CD4-positive, alpha-beta T cell treated with Interferon alpha-2 for 1 hour (primary cell): ENCODE measurements at places on chromosomes 1 and 21.
A peak's percentile ranks its signal among the peaks of the same experiment; 100 is the strongest.

DNA sequence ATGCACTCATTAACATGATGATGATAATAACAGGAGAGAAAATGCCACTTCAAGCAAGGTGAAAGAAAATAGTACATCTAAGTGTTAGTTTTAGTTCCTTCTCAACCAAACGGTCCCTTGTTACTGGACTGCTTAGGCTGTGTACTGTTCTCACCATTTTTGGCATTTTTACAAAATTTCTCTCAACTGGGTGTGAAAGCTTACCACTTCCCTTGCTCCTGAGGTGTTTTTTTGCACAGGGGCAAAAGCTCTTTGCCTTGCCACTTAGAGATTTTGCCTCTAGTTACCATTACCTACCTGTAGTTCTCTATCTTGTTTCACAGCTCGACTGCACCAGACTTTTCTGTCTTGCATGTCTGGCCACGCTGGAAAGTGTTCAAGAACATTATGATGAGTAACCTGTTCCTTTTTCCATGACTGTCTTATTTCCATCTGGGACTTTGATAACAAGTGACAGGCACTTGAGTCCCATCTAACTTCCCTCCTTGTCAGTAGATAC is 10.7 kb downstream of the NEK7 start:
- peak; percentile 69 for DNase-seq

DNA sequence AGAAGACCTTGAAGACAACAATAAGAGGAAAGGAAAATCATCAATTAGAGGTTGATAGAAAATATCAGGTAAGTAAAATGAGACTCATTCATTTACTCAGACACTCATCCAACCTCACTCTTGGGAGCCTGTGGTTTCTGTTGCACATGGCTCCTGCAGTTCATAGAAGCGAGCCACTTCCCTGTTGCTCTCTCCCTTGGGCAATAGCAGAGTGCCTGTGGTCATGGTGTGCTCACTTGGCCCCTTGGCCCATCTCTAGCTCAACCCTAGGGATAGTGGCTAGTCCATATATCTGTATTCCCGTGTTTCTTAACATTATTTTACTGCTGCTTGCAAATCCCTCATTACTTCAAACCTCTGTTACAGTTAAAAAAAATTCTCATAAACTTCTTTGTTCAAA is 368.6 kb downstream of the PTPRC start:
- DNase-seq: no peak

DNA sequence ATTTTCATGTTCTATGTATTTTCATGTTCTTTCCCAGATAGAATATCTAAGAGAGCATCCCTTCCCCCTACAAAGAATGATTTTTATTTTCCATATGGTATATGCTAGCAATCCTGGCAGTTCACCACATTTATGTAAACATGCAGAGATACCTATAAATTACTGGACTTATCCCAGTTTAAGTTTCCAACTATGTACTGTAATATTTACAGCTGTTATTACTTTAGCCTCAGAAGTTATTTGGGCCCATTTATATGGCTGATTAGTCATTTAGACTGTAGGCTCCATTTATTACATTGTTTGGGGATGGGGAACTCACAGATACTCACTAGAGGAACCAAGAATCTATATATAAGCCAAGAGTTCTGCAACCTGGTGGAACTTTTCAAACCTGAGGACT is 84.8 kb upstream of the WARS2 start:
- no peak for DNase-seq

DNA sequence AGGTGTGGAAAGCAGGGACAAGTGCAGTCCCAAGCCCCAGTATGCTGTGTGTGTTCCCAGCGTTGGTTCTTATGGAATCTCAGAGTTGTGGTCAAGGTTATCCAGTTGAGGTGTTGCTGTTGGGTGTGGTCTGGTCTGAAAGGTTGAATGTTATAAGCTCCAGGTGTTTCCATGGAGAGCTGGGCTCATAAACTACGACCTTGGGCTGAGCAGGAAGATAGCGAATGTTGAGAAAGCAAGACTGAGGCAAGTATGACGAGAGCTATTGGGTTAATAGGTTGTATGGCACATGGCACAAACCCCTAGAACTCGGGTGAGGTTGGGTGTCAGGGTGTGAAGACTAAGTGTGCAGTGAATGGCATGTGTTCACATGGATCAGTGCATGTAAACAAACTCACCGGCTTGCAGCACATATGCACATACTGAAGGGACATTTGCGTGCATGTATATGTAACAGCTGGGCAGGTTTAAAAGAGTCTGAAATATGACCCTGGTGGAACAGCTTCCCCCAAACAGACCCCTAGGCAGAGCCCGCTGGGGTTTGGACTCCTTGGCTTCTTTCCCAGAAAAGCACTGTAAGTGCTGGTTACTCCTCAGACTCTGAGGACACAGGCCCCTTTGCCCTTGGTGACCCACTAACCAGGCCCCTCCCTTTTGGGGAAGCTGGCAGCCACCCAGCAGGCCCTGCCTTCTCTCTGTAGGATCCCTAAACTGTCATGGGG is 117.5 kb downstream of the NAV1 start:
- no peak for DNase-seq

GRCh38 chr1:88731475-88732269 is 47.6 kb downstream of the PKN2 start:
- DNase-seq: no peak

- peak; percentile 46 for DNase-seq
These were observed 1.3 kb downstream of the PRDM2 start for GRCh38 chr1:13701271-13701640.

DNA sequence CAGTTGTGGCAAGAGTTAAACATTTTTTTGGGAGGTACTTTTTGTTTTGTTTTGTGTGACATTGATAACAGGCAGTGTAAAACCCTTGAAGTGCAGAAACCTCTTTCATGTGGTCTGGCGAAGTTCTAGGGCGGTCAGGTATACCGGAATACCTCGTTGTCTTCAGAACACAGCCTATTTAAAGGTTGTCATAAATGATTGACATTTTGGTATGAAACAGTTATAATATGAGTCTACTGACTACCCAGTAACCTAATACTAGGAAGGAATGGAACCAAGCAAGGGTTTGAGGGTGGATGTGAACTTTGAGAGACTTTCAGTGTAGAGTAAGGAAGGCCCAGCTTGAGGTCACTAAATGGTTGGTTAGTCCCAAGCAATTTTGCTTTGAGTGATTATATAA is 40.5 kb downstream of the PATJ start:
- peak; percentile 78 for DNase-seq

DNA sequence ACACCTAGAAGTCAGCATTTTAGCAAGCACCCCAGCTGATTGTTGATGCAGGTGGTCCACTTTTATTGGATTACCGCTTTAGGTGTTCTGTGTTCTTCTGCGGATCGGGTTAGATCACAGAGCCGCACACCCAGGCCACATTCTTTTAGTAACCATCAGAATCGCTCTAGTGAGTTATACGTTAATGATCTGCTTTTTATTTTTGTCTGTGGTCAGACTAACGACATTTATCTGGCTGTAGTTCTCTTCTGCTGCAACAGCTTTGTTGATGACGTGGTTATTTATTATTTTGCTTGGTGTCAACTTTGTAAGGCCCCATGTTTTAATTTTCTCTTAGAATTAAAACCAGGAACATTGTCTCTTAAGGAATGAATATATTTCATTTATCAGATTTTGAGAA is 18.2 kb downstream of the SCCPDH start:
- DNase-seq: no peak

GRCh38 chr1:111776861-111777260 is 21.2 kb downstream of the DDX20 start:
- DNase-seq: no peak

DNA sequence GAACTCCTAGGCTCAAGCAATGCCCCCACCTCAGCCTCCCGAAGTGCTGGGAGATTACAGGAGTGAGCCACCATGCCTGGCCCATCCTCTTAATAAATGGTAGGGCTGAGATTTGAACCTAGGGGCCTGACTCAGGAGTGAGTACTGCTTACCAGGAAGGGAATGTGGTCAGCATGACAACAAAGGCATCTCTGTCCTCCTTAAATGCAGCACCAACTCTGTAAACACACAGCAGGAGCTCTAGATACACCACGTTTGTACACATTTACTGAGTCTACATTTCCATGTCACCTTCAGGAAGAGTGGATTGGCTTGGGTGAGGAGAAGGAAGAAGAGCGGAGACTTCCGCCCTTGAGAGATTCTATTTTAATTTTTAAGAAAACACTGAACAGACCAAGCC is 38.5 kb downstream of the HIVEP3 start:
- DNase-seq: no peak

- DNase-seq: no peak
These were observed 76.6 kb downstream of the HHAT start for GRCh38 chr1:210405316-210405715.

DNA sequence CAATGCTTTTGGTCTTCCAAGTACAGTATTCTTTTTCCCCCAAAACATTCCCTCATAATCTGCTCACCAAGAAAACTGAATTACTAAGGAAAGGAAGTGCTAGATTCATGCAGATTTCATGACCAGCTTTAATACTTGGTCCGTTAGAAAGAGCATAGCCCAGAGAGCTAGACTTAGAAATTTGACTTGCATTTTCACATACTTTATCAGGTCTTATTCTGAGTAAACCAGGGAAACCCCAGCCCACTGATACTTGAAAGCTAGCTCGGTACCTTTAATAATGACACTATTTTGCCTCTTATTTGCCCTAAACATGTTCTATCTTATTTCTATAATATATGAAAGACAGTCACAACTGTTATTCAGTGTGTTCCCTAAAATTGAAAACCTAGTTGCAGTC is 204.5 kb downstream of the TTLL7 start:
- DNase-seq: no peak

GRCh38 chr21:45533361-45533845 is 8.8 kb downstream of the SLC19A1 start:
- no peak for DNase-seq

- no peak for DNase-seq
These were observed 5.5 kb downstream of the C1QTNF12 start for GRCh38 chr1:1240822-1241587.

DNA sequence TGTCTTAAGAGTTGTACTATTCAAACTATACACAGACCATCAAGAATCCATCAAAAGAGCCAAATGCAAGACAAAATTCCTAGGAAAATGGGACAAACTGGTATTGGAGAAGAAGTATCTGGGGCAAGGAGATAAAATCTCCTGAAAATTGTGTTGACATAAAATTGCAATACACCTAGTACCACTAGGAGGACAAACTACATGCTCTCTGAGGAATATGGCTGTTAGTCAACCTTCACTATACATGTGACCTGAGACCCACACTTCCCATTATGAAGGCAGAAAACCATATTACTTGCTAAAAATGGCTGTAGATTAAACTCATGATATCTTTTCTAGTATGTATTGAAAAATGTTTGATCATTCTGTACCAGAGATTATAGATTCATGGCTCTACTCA is 30.0 kb downstream of the IRF2BP2 start:
- DNase-seq: no peak

DNA sequence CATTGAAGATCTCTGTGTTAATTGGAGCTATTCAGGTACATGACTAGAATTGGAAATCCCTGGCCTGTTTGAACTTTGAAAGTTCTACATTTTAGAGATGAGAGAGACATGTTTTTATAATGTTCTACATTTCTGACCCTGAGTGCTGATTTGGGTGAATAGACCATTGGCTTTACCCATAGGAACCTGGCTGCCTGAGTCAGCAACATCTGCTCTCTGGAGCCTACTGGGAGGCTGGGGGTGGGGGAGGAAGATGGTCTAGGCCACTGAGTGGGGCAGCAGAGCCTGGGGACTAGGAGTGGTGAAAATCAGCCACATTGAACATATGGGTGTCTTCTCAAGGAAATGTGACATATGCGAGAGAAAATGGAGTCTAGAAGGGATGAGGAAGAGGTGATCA is 1.4 kb upstream of the VANGL1 start:
- DNase-seq: no peak

- no peak for DNase-seq
These were observed 61.4 kb downstream of the CASZ1 start for GRCh38 chr1:10734962-10735544.

GRCh38 chr1:91523482-91523881 is 22.8 kb downstream of the CDC7 start:
- DNase-seq: no peak
